Stomach (tissue), 19 donors: ENCODE measurements at places on chromosomes 12 and 14. TPM values are rescaled to one million over a fixed set of nuclear protein-coding genes. Genes with fewer than 3 reads are reported as not detected.

DNA sequence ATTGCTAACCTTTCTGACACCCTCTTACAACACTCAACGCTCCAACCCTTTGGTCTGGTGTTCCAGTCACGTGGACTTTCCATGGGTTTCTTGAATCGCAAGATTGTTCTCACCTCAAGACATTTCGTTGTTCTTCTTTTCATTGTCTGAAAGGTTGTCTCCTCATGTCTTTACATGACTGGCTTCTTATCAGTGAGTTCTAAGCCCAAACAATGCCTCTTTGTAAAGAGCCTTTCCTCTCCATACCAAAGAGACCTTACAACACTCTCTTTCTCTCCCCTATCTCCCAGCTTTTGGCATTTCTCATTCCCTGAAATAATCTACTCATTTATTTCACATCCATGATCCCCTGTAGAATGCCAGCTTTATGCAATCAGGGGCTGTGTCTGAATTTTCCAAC, 1144.8 kb downstream of the AACS start:
- no peak for DNase-seq

The BIN2 gene
- 14.6 TPM for total RNA-seq

The ACACB gene
- 84.1 TPM for total RNA-seq

- DNase-seq = no peak
Measured at GRCh38 chr14:73851000-73851399, 631 bp upstream of the PTGR2 start.

GRCh38 chr14:64998455-64998931, 11.8 kb downstream of the FNTB start:
- DNase-seq = no peak

The CELA1 gene
- not detected for total RNA-seq

The KCTD10 gene
- total RNA-seq = 48.8 TPM

The PKP2 gene
- total RNA-seq = 49.8 TPM

GRCh38 chr12:109983432-109984142, 12.6 kb downstream of the GIT2 start:
- peak; percentile 33 for DNase-seq

DNA sequence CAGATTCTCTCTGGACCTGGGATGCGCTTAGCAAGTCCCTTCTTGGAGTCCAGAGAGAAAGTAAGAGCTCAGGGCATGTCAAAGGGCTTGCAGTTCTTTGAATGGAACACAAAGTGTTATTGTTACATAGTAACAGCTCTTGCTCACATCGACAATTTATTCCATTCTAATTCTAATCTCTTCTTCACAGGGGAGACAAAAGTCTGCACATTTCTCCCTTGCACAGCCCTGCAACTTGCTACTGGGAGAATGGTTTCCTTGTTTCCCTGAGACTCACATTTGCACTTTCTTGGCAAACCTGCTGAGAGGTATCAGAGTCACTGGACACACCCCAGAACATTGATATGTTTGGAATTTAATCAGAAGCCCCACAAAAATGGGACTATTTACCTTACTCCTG, 209.9 kb upstream of the IGF1 start:
- peak; percentile 27 for DNase-seq

GRCh38 chr12:51021694-51022093, 4.5 kb downstream of the SLC11A2 start:
- DNase-seq = no peak

- DNase-seq = no peak
Measured at GRCh38 chr12:105906561-105906960, 232.2 kb downstream of the NUAK1 start.

- no peak for DNase-seq
Measured at GRCh38 chr12:68794653-68795251, 13.2 kb upstream of the MDM2 start.
